ENCODE measurements at places on chromosomes 16 and 17.

DNA sequence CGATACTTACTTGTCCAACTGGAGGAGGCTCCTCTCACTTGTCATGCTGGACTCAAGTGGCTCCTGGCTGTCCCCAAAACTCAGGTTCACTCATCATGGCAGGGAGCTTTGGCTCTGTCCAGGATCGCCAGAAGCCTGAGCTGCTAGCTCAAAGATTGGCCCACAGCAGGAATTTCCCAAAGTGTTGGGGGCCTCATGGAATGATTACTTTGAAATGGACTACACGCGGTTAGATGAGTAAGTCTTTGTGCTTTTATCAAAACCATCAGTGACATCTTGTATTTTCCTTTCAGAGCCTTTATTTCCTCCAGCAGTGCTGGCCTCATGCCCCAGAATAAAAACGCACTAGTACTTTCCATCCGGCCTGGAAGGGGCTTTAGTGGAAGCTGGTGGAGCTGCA, 29.2 kb upstream of the PHB1 start:
- DNase-seq: no peak

DNA sequence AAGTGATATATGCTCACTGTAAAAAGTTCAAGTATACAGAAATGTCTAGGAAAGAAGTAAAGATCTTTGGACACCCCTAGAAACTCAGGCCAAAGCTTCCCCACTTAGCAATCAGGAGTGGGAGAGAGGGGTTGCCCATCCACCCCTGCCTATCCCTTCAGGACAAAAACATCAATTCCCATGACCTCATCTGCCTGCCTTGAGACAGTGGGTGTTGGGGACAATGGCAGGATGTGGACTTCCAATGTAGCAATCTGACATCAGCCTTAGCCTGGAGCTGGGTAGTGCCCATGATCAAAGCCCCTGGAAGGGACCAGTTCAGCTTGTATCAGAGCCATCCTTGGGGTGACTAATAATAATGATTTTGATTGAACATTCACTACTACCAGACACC, 18.1 kb downstream of the ITPRIPL2 start:
- DNase-seq: no peak

- DNase-seq: no peak
Observed at GRCh38 chr16:85683363-85683762, 5.4 kb downstream of the GINS2 start.

DNA sequence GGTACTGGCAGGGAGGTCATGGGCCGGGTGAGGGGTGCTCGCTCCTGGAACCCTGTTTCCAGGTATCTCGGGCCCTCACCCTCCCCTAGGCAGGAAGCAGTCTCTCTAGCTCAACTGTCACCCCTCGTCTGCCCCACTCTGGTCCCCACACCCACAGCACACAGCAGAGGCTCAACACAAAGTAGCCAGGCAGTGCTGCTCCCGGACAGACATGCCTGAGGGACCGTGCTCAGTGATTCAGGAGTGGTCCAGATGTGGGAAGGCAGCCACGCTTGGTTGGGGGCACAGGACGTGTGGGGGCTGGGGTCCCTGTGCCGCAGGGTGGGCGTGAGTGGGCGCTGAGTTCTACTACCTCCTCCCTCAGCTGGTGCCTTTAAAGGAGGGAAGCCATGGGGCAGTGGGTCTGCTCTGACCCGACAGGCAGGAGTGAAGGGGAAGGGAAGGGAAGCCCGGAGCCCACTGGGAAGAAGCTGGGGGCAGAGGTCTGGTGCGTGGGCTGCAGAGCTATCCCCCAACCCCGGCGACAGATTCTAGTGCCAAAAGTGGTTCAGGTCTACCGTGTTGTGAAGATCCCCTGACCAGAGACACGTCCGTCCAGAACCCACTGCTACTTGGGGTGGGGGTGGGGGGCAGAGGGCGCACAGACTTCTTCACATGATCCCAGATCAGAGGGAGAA, 11.8 kb downstream of the SLC16A3 start:
- no peak for DNase-seq

DNA sequence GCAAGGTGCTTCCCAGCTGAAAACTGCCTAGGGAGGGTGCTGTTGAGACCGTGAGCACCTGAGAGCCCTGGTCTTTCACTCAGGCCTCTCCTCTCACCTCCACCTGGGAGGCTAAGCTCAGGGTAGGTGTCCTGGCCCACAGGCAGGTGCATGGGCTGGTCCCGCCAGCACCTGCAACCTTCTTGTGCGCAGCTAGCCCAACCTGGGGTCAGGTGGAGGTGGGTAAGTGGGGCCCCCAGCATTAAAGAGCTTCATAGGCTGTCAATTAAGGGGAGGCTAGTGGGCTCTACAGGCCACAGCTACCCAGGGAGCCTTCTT, 8.7 kb downstream of the ADCY7 start:
- DNase-seq: no peak

- no peak for DNase-seq
Observed at GRCh38 chr16:5875416-5875815, 777.8 kb upstream of the EEF2KMT start.

GRCh38 chr17:46190763-46191162, 2.5 kb downstream of the KANSL1 start:
- DNase-seq: no peak

DNA sequence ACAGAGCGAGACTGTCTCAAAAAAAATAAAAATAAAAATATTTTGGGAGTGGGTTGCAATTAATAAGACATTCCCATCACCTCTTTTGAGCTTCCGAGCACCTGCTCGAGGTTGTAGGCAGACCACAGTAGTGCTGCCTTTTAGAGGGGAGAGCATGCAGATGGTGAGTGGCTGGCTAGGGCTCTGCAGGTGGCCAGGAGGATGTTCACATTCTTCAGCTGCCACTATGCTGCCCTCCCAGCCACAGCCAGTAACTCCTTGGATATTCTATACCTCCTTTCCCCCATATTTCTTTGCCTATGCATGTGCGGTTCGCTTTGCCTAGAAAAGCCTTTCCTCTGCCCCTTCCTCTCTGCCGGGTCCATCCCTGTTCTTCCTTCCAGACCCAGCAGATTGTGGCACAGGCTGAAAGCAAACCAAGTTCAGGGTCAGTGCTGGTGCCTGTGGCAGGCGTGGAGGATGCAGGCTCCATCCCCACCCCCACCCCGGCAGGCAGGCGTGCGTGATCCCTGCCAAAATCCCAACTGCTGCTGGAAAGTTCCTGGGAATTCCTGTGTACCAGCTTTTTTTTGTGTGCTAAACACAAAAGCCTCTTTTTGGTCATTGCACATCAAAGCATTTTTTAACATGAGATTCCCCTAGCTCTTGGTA, 33.8 kb upstream of the CMIP start:
- DNase-seq: no peak

- DNase-seq: peak; percentile 61
Observed at GRCh38 chr16:74700438-74701225, at the start of gene MLKL. MLKL (minus strand) TSS chr16:74700862; CDS start chr16:74695757, 5,105 bp downstream.

DNA sequence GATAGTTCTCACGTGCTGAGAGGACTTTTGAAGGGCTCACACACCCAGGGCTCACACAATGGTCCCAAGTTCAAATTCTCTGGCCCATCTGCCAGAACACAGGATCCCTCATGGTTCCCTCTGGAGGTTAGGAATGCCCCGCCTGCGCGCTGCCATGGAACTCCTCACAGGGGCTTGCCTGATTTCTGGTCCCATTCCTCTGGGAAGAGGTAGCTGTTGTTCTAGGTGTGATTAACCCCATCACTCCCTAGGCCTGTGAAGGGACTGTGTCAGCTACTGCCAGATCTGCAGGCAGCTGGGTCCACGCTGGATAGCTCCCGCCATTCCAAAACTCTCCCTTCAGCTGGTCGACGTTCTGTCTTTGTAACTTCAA, 2.3 kb upstream of the ARMC5 start:
- no peak for DNase-seq

DNA sequence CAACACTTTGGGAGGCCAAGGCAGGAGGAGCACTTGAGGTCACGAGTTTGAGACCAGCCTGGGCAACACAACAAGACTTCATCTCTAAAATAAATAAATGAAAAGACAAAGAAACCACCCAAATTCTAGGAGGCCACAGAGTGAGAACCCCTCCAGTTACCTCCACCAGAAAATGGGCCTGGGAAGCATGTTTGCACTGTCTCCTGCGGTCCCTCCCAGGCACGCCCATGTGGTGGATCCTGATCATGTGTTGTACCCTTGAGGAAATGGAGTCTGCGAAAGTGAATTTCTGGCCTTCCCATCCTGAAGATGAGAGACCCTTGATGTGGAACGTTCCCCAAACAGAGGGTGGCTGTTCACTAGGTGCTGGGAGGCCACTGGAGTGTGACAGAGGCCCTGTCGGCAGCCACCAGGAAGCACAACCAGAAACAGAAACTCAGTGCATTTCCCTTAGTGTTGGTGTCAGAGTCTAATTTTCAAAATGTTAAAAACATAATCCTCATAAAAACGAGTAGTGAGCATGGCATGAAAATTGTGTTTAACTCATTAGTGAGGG, 19.2 kb upstream of the USP22 start:
- DNase-seq: no peak

- DNase-seq: no peak
Observed at GRCh38 chr16:74169066-74169465, 127.5 kb upstream of the PSMD7 start.

DNA sequence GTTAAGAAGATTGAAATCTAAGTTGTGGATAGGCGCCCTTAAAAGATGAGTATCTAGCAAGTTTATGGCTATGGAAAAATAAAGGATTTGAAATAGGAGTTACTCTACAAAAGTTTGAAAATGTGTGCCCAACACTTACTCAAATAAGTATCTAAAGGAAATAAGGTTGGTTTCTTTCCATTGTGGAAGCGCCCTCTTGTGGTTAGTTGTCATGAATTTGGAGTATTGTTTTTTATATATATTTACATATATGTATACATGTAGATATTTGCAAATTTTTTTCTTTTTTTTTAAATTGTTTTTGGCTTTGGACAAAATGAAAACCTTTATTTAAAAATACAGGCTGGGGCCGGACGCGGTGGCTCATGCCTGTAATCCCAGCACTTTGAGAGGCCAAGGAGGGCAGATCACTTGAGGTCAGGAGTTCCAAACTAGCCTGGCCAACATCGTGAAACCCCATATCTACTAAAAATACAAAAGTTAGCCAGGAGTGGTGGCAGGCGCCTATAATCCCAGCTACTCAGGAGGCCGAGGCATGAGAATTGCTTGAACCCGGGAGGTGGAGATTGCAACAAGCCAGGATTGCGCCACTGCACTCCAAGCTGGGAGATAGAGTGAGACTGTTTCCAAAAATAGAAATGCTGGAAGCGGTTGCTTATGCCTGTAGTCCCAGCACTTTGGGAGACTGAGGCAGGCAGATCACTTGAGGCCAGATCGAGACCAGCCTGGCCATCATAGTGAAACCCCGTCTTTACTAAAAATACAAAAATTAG, 24.0 kb upstream of the VPS4A start:
- DNase-seq: peak; percentile 15

DNA sequence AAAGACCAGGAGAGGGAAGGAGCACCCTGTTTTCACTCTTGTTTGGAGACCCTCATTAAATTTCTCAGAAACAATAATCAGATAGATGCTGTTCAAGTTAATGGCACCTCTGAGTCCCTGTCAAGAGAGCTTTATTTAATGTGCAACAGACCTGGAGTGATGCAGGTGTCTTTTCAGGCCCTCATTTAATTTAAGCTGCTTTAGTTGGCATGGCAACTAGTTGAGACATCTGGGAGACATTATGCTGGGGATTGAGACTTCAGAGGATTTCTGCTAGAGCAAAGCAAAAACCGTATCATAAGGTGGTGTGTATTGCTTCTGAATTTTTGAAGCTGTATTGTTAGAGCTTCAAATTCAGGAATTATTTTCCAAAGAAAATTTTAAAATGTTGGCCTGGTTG, 108.5 kb downstream of the NLK start:
- no peak for DNase-seq

GRCh38 chr16:10678655-10679054, 16.1 kb downstream of the TEKT5 start:
- DNase-seq: no peak

GRCh38 chr17:49362723-49363117, 670 bp upstream of the ZNF652 start:
- DNase-seq: no peak

DNA sequence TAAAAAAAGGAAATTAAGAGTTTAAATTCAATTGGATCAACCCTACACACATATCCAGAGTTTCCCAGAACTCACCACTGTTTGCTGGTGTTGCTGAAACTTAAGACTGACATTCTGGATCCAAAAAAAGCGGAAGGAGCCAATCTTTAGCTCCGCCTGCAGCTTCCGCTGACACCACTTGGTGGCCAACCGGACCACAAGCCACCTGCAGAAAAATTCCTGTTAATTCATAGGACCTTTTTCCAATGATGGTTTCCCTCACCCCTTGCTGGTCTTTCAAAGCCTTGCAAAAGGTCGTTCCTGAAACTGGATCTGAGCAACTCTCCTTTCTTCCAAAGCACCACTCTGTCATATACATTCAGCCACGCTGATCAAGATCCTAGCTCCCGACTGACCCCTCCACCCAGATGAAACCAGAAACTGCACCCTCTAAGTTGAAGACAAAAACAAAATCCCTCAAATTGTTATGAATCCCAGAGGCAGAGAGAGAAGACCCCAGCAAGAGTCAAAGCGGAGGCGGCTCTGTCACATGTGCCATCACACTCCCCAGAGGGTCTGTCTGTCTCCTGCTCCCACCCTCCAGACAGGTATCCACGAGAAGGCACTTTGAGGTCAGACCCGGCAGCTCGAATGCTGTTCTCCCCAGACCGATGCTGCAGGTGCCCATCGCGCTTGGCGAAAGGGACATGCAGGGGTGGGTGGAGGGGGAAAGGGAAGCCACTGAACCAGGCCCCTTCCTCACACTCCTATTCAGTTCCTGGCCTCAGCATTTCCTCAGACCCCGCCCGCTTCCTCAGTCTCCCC, 773 bp downstream of the BLTP2 start:
- peak; percentile 29 for DNase-seq

GRCh38 chr16:75733305-75734211, 7.3 kb upstream of the CPHXL start:
- DNase-seq: no peak

DNA sequence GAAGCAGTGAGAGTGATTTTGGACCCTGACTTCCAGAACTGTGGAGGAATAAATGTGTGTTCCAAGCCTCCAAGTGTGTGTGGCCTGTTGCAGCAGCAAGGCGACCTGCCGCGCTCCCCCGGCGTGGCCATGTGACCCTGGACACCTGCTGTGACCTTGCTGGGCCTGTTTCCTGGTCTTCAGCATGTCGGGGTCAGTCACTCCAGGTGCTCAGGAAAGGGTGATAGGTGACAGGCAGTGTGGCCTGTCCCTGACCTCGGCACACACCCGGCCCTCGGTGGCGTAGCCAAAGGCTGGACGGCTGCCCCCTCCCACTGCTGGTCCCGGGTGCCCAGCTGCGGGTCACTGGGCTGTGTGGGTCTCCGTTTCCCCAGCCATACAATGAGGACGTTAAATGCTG, 31.8 kb upstream of the ZNF469 start:
- no peak for DNase-seq

DNA sequence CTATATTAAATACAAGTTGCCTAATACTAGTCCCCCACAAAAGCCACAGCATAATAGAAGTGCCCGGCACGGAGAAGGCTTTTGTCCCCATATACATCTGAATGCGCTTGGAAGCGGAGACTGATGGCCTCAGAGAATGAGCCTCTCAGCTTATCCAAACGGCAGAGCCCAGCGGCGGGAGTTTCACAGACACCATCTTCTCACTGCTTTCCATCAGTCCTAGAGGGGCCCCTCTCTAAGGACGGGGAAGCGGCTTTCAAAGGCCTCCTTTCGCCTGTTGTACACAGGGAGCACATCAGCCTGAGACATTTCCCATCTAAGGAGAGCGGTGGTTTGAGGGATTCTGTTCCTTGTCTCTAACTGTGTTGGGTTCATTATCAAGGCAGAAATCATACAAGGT, 16.9 kb downstream of the NXN start:
- no peak for DNase-seq

GRCh38 chr17:17191961-17192381, 14.2 kb downstream of the PLD6 start:
- DNase-seq: no peak

Data from activated naive CD4-positive, alpha-beta T cell treated with anti-CD3 and anti-CD28 coated beads, Interleukin-2, amount 50 U/mL, for 16 hours (primary cell).